NCI-H510A treated with DMSO at 0.1 percent for 48 hours (cell line): ENCODE measurements at places on chromosomes 16 and 17.
A peak's percentile ranks its signal among the peaks of the same experiment; 100 is the strongest.

DNA sequence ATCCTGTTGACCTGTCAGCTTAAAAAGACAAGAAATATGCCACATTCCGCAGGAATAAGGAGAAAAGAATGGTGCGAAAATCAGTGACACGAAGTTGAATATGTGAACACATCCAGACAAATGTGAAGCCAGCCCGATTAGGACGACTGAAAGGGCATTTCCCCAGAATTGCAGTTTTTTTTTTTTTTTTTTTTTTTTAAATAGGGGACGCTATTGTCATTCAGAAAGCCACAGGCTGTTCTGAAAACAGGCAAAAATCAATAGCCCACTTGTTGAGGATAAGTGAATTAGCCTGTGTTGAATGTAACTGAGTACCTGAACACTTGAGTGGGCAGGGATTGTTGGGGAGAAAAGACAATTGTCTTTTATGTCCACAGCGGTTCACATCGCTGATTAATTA lies 507.1 kb downstream of the WWOX start:
- no peak for DNase-seq

DNA sequence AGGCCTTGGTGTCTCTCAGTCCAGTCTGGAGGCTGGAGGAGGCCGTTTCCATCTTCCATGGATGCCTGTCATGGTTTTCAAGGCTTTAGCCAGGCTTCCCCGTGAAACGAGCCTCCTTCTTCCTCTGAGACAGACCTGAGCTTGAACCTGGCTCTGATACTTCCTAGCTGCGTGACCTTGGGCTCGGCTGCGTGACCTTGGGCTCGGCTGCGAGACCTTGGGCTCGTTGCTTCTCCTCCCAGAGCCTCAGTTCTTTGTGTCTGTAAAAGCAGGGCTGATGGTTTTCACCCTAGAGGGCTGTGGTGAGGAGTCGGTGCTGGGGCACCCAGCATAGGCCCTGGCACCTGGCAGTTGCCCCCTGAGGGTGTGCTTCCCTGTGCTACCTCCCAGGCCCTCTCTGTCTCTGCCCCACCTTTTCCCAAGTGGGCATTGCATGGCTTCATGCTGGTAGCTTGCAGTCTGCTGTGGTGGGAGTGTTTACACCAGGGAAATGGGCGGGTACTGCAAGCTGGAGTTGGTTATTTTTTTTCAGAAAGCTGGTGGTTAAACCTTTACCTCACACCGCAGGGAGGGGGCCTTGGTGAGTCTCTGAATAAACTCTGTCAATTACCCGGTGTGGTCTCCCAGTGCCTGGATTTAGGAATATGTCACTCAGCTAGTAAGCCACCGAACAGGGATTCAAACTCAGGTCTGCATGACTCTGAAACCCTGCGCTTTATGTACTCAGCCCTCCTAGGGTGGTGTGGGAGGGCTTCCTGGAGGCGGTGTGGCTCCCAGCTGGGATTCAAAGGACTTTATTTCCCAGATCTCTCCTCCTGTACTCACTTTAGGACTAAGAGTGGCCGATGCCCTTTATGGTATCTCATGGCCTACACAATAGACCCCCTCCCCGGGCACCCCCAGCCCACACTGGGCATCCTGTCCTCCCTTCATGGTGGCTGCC lies 129.0 kb upstream of the CIBAR2 start:
- DNase-seq: no peak

DNA sequence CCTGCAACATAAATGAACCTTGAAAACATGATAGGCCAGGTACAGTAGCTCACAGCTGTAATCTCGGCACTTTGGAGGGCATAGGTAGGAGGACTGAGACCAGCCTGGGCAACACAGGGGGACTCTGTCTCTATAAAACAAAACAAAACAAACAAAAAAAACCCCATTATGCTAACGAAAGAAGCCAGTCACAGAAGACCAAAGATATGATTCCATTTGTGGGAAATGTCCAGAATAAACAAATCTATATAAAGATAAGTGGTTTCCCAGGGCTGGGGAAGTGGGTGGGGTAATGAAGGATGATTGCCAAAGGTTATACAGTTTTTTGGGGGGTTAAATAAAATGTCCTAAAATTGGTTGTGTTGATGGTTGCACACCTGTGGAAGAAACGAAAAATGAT lies 36.5 kb upstream of the SIAH1 start:
- DNase-seq: no peak

DNA sequence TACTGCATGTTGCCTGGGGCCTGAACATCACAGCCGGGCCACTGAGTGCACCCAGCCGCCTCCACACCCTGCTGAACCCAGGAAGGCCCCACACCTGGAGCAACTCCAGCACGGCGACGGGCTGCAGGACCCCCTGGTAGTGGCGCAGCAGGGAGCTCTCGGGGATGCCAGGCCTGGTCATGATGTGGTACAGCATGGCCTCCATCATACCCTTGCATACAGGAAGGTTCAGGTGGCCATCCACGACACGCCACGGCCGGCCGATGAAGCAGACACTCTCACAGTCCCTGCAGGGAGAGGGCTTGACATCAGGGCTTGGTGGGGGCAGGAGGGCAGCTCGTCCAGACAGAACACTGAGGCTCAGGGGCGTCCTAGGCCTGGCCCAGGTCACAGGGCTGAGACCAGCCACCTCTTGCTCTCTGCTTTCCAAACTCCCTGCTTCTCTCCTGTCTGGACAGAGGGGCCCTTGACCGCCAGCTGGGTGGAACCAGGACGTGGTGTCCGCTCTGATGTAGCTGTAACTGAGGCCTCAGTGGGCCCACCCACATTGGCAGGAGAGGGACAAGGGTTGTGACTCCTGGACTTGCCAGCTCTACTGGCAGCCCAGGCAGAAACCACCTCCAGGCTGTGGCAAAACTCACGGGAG lies 60.3 kb downstream of the IL21R start:
- DNase-seq: no peak

DNA sequence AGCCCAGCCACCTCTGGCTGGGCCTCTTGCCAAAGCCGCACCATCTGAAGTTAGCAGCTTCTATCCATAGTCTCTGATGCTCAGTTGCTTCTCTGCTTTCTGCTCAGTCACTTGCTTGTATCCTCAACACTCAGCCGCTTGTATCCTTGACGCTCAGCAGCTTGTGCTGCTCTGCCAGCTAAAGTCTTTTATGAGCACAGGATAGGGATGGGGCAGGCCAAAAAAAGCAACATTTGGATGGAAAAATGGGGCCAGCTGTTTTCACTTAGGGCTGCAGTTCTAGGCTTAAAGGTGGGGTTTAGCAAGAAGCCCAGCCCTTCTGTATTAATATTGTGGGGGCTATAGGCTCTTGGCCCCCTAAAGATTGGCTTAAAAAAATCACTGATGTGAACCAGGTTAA lies 739.4 kb downstream of the CDH8 start:
- DNase-seq: no peak

- no peak for DNase-seq
Measured at GRCh38 chr17:11671126-11671525, 72.9 kb downstream of the DNAH9 start.

DNA sequence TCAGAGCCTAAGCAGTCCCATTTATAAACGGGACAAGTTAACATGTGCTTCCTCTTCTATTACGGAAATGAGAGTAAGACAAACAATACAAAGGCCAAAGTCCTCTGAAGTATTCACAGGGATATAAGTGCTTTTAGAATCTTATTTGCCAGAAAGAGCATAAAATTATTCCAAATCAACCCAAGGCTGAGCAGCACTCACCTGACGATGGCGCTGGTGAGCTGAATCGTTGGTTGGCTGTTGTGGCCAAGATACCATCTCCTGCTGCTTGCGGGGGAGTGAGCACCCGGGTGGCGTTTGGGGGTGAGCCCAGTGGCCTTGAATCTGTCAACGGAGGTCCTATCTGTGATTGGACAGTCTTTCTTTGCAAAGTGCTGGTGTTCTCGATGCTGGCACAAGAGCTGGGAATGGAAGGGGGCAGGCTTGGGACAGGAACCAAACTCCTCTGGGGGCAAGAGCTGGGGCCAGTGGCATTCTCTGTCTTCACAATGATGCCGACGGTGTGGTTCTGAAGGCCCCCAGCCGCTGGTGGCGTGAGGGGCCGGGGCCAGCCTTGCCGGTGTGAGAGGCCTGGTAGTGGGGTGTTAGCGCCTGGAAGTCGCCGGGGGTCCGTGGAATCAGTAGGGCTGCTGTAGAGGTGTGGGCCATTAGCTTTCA lies 9.5 kb upstream of the DHRS13 start:
- DNase-seq: no peak

GRCh38 chr17:11719203-11719602 lies 120.9 kb downstream of the DNAH9 start:
- no peak for DNase-seq

GRCh38 chr16:25151996-25152395 lies 40.5 kb downstream of the LCMT1 start:
- DNase-seq: no peak

DNA sequence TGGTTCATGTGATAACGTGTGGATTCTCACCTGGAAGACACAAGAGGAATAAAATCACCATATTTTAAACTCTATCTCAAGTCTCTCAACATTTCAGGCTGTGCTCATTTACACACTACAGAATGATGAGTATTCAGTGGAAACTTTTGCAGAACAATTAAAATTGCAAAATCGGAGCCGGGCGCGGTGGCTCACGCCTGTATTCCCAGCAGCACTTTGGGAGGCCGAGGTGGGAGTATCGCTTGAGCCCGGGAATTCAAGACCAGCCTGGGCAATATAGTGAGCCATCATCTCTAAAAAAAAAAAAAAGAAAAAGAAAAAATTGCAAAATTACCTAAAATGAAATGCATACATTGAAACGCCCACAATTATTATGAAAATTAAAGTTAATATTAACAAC lies 825.9 kb downstream of the KCNJ18 start:
- DNase-seq: no peak

DNA sequence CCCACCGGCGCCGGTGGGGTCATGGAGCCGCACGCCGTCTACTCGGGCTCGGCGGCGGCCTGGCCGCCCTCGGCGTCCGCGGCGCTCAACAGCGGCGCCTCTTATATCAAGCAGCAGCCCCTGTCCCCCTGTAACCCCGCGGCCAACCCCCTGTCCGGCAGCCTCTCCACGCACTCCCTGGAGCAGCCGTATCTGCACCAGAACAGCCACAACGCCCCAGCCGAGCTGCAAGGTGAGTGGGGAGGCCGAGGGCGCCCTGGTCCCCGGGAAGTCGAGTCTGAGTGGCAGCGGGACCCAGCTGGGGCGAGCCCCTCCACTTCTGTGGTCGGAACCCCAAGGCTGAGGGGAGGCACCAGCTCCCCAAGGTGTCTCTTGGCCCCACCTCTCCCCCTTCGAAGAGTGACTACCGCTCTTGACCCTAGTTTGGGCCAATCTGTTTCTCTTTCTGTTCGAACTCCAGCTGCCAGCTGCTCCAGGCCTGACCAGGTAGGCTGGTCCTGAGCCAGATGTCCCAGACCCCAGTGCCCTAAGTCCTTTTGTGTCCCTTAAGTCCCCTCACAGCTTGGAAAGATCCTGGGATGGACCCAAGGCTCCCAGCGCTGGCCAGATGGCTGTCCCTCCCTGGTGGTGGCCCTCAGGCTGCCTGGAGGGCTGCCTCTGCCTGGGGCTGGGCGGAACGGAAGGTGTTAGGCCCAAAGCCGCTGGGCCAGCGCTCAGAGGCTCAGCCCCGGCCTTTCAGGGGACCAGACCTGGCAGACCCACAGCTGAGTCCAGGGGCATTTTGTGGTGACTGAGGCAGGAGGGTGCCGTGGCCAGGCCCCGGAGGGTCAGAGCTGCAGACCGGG lies 1.2 kb downstream of the FOXF1 start:
- no peak for DNase-seq

- peak; percentile 79 for DNase-seq
Measured at GRCh38 chr17:29579866-29580771, 9.3 kb downstream of the GIT1 start.

DNA sequence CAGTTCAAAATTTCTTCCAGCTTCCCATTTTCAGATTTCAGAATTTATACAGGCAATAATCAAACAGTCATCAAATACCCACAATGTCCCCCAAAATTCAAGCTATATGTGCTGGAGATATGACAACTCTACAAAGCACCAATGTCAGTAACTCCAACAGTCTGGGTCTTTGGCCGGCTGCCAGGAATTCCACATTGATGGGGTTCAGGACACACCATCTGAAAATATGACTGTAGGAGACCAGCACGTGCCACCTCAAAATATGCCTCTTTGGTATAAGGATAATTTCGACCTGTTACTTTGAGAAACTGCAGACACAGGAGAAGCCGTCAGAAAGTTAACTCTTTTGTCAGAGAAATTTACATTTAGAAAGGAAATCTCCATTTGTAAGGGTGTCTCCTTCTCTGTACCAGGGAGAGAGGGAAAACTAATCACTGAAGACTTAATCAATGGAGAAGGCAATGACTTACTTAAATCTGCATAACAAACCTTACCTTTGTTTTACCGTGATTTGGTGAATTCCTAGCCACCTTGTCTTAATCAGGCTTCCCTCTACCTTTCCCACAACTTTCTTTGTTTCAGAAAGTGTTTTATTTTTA lies 594.3 kb upstream of the CDH5 start:
- no peak for DNase-seq

DNA sequence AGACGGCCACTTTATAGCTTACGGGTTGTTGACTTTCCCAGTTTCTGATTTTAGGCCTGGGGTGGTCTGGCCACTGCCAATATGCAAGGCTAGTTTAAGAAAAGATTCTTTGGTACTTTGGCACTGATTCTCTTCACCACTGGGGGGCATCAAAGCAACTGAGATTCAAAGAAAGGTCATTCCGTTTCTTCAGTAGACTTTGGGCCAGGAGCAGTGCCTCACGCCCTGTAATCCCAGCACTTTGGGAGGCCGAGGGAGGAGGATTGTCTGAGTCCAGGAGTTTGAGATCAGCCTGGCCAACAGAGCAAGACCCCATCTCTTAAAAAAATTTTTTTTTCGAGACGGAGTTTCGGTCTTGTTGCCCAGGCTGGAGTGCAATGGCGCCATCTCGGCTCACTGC lies 53.0 kb downstream of the RPA1 start:
- DNase-seq: no peak

DNA sequence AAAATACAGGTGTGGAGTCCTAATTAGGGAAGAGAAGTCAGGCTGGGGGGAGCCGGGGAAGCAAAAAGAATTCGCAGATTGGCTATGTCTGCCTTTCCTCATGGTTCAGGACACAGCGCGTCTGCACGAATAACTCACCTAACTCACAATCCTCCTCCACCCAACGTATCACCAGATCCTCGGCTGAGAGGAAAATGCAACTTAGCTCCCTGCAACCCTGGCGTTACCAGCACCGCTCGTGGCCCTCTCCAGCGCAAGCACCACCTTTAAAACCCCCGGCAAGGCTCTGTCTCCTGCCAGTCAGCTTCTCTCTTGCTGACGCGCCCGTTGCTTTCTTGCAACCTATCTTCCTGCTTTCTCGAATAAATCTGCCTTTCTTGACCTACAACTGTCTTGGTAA lies 49.8 kb upstream of the METRNL start:
- DNase-seq: no peak

DNA sequence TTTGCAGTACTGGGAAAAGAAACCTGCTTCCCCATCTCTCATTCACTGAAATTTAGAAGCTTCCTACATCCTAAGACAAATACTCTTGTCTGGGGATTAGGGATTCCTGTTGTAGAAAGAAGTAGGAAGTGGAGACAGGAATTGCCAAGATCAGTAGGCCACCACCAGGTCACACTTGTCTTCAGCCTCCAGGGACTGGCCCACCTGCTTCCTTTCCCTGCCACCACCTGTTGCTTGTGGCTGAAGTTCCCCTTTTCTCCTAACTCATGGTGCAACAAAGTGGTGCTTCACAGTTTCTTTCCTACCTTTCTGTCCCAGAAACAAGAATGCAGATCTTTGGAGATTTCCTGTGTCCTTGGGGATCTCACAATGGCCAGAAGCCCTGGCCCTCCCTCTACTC lies 82.4 kb downstream of the WNT3 start:
- DNase-seq: no peak
